ENCODE measurements at places on chromosomes 6 and 20.

DNA sequence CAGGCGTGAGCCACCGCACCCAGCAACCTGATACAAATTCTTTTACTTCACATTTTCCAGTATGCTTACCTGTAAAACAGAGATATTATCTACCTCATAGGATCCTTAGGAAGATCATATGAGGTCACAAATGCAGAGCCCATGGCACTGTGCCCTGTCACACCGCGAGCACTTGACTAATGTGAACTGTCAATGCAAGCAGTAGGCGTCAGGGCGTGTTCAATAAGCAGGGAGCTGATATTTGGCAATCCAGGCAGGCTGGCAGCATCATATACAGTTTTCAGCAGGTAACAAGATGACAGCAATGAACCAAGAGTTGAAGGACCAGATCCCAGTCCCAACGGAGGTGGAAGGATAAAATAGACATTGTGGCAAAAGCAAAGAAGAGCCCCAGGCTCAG lies 14.6 kb upstream of the ARID1B start:
- no peak for DNase-seq

DNA sequence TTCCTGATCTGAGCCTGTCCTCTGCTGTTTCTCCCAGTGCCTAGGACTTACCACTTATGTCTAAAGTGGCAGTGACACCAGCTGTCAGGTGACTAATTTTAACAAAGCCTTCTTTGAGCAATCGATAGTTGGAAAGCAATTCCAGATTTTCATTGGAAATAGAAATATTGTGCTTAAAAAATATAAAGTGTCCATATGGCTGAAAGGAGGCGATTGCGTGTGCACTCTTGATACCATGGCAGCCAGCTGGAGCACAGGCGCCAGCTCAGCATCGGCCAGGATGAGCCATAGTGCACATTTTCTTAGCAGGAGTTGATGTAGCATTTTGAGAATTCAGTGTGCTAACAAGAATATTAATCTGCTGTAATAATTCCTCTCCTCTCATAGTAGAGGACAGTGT lies 70.0 kb downstream of the LRRC1 start:
- DNase-seq: no peak

DNA sequence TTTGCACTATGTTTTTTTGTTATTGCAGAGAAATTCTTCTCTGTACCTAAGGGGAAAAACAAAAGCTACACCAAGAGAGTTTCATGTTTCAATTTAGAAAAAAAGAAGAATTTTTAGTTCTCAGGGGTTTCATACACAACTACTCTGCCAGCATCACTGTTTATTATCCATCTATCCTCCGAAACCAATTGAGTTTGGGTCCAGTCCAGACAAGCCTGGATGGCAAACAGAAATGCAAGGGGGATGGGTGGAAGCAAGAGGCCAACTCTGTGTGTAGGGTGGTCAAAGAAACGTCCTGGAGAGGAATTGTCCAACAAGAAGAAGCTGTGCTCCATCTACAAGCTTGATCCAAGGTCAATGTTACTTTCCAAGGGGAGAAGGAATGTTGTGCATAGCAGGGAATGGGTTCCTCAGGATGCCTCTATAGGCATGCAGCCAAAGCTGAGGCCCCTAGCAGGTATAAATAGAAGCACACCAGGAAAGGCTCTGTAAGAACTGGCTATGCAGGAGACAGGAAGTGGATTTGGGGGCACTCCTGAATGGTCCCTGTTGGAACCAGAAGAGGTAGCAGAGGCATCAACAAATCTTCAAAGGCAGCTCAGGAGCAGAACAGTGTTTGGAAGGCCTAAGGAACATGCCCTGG lies 64.4 kb downstream of the FILIP1 start:
- no peak for DNase-seq

- DNase-seq: no peak
Measured at GRCh38 chr6:123681957-123682462, 45.3 kb upstream of the TRDN start.

- DNase-seq: no peak
Measured at GRCh38 chr20:6055981-6056569, 2.2 kb upstream of the LRRN4 start.

DNA sequence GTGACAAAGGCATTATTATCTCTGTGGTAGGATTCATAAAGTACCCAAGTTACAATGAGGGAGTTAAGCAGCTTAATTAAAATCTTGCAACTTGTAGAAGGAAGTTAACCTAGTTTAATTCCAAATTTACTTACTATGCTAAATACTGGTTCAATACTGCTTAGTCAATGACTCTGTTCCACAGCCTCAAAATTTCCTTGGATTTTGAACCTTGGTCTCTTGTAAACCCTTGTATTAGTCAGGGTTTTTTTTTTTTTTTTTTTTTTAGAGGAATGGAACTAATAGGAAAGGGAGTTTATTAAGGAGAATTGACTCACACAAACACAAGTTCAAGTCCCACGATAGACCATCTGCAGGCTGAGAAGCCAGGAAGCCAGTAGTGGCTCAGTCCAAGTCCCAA lies 163.4 kb downstream of the HS3ST5 start:
- no peak for DNase-seq

- no peak for DNase-seq
Measured at GRCh38 chr6:74256381-74256780, 560.4 kb downstream of the CD109 start.

- no peak for DNase-seq
Measured at GRCh38 chr6:43076464-43077332, 584 bp downstream of the PTK7 start.

DNA sequence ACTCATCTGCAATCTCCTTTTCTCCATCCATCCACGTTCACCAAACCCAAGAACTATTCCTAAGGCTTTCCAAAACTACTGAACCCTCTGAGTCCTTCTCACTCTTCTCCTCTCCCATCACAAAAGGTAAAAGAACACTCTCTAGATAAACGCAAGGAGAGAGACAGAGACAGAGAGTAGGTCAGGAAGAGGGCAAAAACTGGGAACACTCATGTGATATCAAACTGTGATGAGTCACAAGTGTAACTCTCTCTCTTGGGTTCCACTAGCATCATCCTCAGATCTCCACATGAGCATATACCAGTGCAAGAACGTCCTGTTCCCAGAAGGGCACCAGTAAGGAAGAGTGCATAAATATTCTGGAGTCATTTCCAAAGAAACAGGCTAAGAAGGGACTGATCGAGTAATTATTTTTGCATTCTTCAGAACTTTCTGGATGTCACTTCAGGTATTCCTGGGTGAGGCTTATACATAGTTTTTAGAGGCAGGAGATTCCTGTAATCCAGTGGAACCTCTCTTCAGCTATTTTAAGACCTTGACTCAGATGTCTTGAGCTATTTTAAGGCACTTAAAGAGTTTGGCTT lies 47.3 kb upstream of the STXBP5 start:
- DNase-seq: no peak

- DNase-seq: no peak
Measured at GRCh38 chr6:123402052-123402451, 234.7 kb downstream of the TRDN start.

- DNase-seq: no peak
Measured at GRCh38 chr6:24987446-24988115, 51.8 kb upstream of the RIPOR2 start.

DNA sequence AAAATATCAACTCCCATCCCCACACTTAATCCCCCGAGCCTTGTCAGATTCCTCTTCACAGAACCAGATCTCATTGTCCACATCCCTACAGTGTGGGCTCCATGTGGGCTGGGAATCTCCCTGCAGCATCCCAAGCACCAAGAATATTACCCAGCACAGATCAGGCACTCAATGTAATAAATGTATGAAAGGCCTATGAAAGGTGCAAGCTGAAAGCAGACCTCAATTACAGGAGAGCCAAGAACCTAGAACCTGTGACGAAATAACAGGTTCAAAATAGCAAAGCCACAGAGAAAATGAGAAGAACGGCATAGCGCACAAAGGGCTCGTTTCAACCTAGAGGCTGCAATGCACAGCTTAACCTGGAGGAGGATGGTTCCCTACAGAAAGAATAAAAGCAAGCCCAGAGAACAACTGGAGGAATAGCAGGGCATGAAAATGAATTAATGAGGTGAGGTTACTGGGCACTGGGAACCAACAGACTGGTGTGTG lies 3.1 kb downstream of the SLC23A2 start:
- DNase-seq: no peak

Measured in CD4-positive, alpha-beta T cell treated with Interleukin-15 for 1 hour (primary cell).